Pulmonary artery endothelial cell (primary cell): ENCODE measurements at places on chromosomes 5 and 9.

- DNase-seq = no peak
Observed at GRCh38 chr9:135501261-135502167, 1.0 kb downstream of the MRPS2 start.

GRCh38 chr5:139458580-139459407 lies 3.7 kb downstream of the ECSCR start:
- DNase-seq = no peak

GRCh38 chr9:33459115-33459514 lies 11.7 kb upstream of the AQP3 start:
- DNase-seq = no peak

- DNase-seq = no peak
Observed at GRCh38 chr9:16271967-16272366, 598.5 kb downstream of the BNC2 start.

- no peak for DNase-seq
Observed at GRCh38 chr9:3914416-3914815, 385.5 kb downstream of the GLIS3 start.

- DNase-seq = peak; percentile 59
Observed at GRCh38 chr9:131747352-131747751, 7.5 kb upstream of the RAPGEF1 start.

- no peak for DNase-seq
Observed at GRCh38 chr5:133680830-133681565, 68.7 kb upstream of the FSTL4 start.

- DNase-seq = no peak
Observed at GRCh38 chr5:170248172-170248930, 15.6 kb downstream of the C5orf58 start.

- DNase-seq = no peak
Observed at GRCh38 chr9:109639674-109640579, 140.1 kb upstream of the PALM2AKAP2 start.

DNA sequence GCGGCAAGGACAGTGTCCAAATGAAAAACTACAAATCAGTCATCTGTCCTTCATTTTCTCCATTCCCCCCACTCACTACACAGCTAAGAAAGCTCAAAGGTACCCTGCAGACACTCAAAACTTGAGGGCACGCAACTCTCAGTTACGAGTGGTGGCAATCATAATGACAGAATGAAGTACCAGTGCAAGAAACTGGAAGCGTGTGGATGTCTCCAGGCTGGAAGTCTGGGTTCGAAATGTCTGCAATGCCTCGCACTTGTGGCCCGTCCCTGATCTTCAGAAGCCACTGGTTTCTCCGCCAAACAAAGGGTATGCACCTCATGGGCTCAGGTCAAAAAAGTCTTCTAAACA lies 597 bp upstream of the CENPH start:
- no peak for DNase-seq

GRCh38 chr9:27473111-27473529 lies 51.0 kb upstream of the IFNK start:
- no peak for DNase-seq

- DNase-seq = no peak
Observed at GRCh38 chr9:123876750-123877149, 53.2 kb downstream of the DENND1A start.

GRCh38 chr9:132651259-132651658 lies 18.5 kb downstream of the DDX31 start:
- DNase-seq = no peak

DNA sequence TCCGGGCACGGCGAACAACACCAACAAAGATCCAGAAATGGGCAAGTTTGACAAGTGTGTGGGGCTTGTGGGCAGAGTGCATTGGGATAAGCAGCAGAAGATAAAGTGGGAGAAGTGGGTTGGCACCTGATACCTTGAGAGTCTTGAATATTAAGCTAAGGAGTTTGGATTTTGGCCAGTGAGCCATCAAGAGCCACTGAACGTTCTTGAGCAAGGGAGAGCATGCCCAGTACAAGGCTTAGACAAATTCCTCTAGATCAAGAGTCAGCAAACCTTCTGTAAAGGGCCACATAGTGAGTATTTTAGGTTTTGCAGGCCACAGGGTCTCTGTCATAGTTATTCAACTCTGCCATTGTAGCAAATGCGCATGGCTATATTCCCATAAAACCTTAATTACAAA lies 26.6 kb upstream of the TRMT10B start:
- no peak for DNase-seq

DNA sequence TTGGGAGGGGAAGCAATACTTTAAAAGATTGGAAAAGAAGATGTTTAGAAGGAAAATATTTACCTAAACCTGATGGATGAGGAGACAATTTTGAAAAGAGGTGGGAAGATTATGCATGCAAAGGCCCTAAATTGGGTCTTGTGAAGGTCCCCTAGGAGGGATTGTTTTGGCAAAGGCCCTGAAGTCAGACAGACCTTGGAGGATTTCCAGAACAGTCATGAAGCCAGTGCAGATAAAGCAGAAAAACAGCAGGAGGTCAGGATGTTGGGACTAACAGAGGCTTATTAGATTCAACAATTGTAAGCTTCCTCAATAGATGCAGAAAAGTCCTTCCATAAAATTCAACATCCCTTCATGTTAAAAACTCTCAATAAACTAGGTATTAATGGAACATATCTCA lies 361.0 kb upstream of the CDH6 start:
- DNase-seq = no peak

DNA sequence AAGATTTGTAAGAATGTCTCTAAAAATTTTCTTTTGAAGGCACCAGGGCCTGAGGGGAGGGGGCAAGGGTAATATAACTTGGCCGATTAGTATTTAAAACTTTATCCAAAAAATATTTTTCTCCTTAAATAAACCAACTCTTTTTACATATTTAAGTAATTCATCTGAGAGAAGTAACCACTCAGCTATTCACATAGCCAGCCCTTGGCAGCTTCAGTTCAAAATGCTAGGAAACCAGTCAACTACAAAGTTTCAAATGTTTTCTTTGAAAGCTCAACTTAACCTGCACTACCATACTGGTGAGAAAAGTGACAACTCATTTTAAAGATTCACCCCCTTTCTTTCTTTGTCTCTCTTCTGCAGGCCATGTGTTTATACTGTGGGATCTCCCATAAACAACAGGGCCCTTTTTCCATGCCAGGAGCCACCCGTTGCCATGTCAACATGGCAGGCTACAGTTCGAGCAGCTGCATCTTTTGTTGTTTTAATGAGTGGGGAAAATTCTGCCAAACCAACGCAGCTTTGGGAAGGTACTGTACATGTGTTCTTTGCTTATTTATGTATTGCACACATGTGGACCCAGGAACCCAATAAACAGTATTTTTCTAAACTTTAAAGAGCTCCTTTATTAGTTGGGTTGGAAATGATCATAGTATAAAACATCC lies 46.3 kb downstream of the AOPEP start:
- DNase-seq = no peak

DNA sequence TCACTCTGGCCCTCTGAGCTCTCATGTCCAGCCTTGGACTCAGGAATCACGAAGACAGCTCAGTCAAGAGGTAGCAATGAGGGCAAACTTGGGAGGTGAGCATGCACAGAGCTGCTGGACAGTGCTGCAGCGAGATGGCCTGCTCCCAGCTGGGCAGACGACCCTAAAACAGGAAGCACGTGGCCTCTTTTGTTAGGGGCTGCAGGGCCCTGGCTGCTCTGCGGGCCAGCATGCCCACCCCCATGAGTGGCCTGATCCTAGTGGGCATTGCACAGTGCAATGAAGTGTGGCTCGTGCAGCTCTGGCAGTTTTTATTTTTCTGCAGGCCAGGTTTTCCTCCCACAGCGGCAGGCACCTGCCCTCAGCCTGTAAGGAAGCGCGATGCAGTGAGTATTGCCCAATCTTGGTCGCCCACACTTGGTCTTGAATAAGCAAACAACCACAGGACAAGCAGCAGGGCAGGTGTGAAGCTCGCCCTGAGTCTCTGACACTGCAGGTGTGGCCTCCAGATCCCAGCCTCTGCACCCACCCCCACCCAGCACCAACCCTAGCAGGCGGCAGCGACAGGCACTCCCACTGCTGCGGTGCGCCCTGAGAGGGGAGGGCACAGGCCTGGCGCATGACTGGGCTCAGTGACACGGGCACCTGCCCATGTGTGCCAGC lies 60.8 kb downstream of the SEMA4D start:
- no peak for DNase-seq

GRCh38 chr9:83959061-83959460 lies 21.0 kb downstream of the HNRNPK start:
- DNase-seq = no peak

DNA sequence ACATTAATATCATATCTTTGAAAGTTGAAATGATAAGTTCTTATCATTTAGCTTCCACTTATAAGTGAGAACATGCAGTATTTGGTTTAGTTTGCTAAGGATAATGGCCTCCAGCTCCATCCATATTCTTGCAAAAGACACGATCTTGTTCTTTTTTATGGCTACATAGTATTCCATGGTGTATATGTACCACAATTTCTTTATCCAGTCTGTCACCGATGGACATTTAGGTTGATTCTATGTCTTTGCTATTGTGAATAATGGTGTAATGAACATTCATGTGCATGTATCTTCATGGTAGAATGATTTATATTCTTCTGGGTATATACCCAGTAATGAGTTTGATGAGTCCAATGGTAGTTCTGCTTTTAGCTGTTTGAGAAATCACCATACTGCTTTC lies 135.0 kb upstream of the PRR16 start:
- no peak for DNase-seq

GRCh38 chr9:12191630-12192029 lies 501.6 kb upstream of the TYRP1 start:
- no peak for DNase-seq

DNA sequence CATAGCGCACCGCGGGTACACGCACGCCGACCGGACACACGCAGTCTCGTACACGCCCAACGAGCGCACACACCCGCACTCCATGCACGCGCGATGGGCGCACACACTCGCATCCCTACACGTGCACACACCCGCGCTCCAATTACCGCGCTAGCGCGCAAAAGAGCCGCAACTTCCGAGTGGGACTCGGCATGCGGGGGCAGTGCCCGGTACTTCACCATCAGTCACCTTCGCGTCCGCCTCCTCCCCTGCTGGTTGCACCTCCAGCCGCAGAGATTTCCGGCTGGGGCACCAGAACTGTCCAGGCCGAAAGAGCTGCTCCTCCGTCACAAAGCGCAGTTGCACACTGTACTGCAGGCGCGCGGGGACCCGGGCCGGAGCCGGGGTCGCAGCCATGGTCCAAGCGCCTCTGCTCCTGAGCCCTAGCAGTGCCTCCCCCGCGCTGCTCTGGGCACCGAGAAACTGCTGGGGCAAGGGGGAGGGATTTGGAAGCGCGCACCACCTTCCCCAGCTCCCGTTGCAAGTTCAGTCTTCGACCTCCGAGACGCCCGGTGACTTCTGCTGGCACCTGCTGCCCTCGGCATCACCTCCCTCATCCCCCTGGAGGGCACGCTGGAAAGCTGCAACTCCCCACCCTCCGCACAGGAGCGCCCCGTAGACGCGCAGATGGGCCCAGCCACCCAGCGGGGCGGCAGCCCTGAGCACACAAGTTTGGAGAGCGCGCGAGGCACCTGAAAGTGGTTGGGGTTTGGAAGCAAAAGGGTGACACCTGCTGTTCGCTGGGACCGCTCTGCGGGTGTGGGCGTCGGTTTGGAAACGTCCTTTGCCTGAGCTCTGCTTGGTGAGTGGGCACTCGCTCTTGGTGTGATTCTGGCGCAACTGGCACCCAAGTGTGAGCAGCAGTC lies 337.4 kb upstream of the PUM3 start:
- DNase-seq = no peak

DNA sequence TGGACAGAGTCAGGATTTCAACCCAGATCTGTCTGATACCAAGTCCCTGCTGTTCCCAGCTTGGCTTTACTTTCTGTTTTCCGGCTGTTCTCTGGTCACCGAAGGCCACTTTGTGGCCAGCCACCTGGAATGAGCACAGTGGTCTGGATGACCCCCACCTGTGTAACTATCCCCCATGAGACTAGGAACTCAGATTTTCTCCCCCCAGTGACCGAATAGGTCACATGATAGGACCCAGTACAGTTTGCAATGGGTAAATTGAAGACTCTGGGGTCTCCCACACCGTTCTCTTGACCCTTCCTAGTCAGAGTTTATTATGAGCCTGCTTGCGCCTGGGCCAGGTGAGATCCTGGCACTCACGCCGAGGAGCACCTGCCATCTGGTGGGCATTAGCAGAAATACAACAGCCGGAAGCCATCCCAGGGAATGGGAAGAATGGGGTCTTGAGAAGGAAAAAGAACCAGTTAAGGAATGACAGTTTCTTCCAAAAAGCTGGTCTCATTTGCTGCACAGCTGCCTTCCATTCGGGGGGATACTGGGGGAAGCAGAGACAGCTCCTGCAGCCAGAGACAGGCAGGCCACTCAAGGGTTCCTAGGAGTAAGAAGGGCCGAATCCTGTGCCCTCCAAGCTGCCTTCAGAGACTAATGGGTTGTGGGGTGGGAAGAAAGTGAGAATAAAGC lies 7.1 kb downstream of the PHYHD1 start:
- no peak for DNase-seq

DNA sequence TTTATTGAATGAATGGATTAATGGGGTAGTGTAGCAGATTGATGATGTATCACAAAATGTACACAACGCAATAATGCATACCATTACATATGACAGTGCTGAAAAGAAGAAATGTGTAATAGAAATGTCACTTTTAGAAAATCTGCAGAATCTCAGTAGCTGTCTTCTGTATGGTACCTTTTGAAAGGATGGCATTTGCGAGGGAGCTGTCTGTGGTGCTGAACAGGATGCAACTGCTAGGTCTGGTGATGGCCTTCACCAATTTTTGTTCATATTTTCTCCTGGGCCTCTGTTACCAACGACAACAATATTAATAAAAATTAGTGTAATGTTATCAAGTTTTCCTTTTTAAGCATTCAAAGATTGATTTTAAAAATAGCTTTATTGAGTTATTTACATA lies 36.2 kb upstream of the OTULIN start:
- DNase-seq = peak; percentile 4

GRCh38 chr9:15369871-15370270 lies 52.8 kb upstream of the SNAPC3 start:
- no peak for DNase-seq

GRCh38 chr9:28135549-28135948 lies 562.3 kb upstream of the C9orf72 start:
- no peak for DNase-seq
